Right atrium auricular region (tissue), 2 donors: ENCODE measurements at places on chromosomes 3 and 15. TPM values are rescaled to one million over a fixed set of nuclear protein-coding genes. Genes with fewer than 3 reads are reported as not detected.

FOXL2 gene
- not detected for total RNA-seq

DNA sequence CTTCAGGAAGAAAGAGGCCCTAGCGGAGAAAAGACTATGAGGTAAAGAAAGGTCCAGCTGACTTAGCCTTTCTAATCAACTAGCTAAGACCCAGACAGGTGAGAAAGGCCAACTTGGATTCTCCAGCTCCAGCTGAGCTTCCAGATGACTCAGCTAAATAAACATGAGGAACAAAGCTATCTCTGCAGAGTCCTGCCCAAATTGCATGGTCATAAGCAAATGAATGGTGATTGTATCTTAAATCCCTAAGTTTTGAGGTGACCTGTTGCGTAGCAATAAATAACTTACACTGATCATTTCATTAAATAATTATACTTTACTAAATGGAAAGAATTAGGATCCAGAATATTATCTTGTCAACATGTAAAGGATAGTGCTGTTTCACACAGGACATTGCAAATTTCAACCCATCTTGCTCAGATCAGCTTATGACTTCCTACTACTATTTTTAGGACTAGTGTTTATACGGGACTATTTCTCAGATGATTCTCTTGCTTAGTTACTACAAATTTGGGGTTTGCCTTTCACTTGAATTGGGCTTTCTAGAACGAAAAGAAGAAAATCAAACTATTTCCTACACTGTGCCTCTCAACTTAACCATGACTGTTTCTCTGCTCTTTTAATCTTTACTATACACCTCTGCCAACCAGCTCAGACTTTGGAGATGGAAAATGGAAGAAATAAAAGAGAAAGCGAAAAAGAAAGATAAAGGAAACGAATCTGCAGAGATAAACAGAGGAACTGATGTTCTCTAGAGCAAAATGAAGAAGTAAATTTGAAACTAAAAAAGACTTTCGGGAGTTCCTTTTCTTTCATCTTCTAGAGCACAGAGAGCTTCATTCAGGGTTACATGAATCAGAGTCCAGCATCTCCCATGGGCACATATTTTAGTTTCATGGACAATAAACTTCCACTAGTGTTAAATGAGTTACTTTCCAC lies 6.6 kb upstream of the ADGRG7 start:
- H3K36me3 ChIP-seq = no peaks in the 10 kb centered on the region
- no peaks in the 10 kb centered on the region for H3K4me1 ChIP-seq
- H3K4me3 ChIP-seq = no peak overlapping the region
- no peak for DNase-seq

DNA sequence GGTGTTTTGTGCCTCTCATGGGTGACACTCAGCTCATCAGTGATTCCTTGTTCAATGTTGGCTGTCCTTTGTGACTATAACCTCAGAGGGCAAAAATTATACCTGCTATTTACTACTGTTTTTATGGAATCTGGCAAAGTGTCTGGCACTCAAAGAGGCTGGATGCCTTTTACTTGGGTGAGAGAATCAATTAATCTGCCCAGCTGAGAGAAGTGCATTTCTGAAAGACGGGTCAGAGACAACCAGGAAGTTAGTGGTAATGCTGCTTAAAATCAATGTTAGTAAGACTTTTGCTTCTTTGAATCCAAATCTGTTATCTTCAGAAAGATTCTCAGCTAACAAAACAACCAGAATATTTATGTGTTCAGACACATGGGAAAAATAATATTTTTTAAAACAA lies 436.2 kb upstream of the SUCLG2 start:
- H3K4me1 ChIP-seq = no peaks in the 10 kb centered on the region
- no peak overlapping the region for H3K27ac ChIP-seq
- H3K27me3 ChIP-seq = no peaks in the 10 kb centered on the region
- no peaks in the 10 kb centered on the region for H3K36me3 ChIP-seq

DNA sequence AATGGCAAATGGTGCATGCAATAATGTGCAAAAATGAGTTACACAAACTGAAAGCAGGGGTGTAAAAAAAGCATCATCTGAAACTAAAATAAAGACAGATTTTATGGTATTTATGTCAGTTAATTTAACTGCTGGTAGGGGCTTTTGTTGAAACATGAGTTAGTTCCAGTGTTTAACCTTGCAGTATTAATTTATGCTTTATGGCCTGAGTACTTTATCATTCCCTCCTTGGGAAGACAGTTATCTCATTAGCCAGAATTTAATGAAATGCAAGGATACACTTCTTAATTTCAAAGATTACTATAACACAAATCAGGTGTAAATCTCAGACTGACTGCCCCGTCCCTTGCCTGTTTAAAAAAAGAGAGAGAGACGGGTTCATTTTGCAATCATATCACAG lies 240.1 kb upstream of the MEIS2 start:
- no peak overlapping the region for H3K4me3 ChIP-seq
- H3K36me3 ChIP-seq = no peaks in the 10 kb centered on the region
- no peaks in the 10 kb centered on the region for H3K4me1 ChIP-seq
- no peaks in the 10 kb centered on the region for H3K27me3 ChIP-seq
- DNase-seq = no peak
- no peak overlapping the region for H3K27ac ChIP-seq

DNA sequence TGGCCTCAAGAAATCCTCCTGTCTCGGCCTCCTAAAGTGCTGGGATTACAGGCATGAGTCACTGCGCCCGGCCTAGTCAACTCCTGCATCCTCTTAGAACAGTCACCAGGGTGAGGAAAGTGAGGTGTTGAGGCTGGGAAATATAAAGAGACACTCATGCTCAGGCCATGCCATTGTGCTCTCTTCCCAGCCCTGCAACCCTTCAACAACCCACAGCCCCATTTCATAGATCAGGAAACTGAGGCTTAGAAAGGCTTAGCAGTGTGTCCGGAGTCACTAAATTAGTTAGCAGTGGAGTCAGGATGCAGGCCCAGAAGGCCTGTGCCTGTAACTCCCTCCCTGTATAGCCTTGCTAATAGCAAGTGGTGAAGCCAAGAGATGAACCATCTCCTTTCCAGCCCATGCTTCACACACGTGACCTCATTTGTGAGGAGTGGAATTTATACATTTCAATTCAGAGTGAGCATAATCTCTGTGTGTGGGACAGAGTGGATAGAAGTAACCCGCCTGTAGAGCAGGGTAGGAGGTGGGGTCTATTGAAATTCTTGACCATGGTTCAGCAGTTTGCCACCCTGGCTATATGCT lies 51.7 kb upstream of the USP3 start:
- no peak overlapping the region for H3K27ac ChIP-seq
- H3K4me3 ChIP-seq = no peak overlapping the region
- H3K27me3 ChIP-seq = no peaks in the 10 kb centered on the region
- no peaks in the 10 kb centered on the region for H3K4me1 ChIP-seq
- no peaks in the 10 kb centered on the region for H3K36me3 ChIP-seq
